ENCODE measurements at places on chromosomes 11 and 22.

- DNase-seq: no peak
Measured at GRCh38 chr11:110319501-110319900, 23.1 kb upstream of the RDX start.

DNA sequence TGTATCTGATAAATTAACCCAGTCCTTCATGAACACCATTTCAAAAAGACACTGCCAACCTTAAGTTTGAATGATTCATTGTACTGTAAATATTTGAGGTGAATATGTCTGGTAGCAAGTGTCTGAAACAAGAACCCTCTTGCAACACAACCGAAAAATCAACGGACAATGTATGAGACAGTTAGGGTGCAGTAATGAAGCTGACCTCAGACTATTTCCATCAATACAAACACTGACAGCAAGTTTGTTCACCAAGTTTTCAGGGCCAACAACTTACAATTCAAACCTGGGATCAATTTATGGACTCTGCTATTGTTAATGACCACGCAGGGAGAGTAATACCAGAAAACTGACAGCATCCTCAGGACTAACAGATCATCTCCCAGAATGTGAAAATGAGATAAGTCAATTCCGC is 126.3 kb downstream of the CADM1 start:
- DNase-seq: no peak

DNA sequence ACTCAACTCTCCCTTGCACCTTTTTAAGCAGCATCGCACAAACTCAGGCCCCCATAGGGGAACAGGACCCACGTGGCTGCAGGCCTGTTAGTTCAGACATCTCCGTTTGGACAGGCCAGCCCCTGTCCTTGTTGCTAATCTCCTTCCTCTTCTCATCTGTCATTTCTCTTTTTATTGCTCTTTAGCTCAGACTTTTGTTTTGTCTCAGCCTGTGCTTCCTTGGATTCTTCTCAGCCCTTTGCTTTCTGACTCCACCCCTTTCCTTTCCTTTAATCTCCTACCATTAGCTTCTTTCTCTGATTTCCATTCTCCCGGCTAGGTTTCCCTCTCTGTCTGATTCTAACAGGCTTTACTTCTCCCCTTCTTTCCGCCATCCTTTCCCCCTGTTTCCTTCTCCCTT is 68.7 kb downstream of the SCN3B start:
- no peak for DNase-seq

DNA sequence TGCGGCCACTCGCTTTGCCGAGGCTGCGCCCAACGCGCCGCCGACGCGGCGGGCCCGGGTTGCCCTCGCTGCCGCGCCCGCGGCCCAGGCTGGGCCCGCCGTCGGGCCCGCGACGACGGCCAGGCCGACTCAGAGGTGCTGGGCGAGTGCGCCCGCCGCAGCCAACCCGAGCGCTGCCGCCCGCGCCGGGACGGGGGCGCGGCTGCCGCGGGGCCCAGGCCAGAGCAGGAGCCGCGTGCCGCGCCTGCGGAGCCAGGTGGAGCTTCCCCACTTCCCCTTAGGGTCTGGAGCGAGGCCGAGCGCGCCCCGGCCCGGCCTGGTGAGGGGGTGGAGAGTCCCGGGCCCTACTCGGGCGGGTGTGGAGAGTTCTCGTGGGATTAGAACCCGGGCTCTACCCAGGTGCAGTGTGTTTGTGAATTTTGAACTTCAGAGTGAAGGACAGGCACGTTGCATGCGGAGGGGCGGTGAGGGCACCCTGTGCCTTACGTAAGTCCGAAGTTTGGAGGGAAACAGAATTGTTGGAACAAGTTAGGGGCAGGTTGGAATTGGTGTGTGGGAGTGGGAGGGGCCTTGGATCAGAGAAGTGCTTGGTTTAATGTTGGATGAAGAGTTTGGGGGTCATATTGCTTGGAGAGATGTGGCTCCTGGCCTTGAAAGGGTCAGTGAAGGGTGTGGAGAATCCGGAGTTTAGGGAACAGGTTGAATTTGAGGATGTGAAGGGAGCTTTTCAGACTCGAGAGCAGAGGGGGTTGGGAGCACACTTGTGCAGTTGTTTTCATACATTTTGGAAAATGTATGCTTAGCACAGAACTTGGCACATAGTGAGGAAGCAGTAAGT is 697 bp downstream of the RNF169 start:
- DNase-seq: peak; percentile 31

- no peak for DNase-seq
Measured at GRCh38 chr11:10236840-10237239, 57.2 kb downstream of the SBF2 start.

DNA sequence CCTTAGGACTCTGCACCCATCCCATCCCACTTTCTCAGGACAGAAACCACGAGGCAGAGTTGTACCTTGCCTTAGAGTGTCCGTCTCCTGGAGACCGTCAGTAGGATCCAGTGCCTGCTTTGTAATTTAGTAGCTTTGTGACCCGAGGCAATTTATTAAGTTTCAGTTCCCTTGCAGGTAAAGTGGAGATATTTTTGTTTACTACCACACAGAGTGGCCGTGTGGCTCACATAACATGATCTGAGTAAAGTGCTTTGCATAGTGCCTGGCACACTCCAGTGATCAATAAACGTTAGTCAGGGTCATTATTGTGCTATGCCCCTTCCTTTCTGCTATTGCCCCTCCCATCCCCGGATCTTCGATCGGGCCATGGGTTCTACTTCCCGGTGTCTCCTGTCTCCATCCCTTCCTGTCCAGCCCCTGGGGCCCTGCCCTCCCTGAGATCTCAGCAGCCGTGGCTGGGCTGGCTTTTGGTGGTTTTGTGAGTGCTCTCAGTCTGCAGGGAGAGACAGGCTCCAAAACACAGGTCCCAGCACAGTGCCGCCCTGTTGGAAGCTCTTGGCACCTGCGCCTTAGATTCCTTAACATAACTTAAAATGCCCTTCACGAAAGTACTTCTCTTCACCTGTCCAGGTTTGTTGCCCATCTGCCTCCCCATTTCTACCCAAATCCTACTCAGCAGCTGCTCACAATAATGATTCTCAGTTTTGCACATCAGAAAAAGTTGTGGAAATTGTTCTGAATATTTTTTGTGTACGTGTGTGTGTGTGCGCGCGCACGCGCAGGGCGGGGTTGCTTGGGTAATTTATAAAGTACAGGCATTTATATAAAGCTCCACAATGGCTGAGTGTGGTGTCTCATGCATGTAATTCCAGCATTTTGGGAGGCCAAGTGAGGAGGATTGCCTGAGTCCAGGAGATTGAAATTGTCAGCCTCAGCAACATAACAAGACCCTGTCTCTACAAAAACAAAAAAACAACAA is 753.7 kb downstream of the NTM start:
- no peak for DNase-seq

DNA sequence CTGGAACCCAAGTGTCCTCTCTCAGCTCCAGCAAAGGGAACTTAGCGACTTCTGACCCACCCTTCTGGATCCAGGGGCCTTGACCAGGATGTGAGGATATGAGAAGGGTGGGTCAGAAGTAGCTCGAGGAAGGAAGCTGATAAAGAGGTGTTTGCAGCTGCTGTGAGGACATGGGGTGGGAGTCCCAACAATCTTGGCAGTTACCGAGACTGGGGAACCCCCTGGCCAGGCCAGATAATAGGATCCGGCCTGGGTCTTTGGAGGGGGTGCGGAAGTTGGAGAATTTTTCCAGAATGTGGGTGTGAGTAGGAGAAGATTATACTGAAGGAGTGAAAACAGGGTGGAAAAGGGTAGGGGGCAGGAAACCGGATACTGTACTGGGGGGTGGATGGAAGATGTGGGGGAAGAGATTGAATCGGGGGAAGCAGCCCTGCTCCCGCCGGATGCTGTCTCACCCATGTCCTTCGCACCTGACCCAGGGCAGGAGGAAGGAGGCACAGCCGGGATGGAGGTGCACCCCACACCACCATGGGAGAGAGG is 2.8 kb upstream of the MCAM start:
- DNase-seq: no peak

- DNase-seq: no peak
Measured at GRCh38 chr11:81963018-81963417, 770.6 kb downstream of the FAM181B start.

DNA sequence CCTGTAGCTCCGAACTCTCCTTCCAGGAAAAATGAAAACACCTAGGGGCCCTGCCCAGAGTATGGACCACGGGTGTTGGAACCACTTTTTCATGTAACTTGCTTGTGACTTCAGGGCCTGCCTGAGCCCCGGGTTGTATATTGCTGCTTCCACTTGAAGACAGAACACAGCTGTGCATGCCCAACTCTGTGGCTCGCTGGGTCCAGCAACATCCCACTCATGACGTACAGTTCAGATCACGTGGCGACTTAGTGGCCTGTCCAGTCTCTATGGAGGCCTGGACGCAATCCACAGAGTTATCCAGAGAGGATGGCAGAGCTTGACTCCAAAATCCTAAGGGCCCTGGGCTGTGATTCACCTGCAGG is 6.8 kb downstream of the C11orf21 start:
- DNase-seq: no peak

GRCh38 chr22:39344046-39344390 is 5.8 kb upstream of the SYNGR1 start:
- no peak for DNase-seq

DNA sequence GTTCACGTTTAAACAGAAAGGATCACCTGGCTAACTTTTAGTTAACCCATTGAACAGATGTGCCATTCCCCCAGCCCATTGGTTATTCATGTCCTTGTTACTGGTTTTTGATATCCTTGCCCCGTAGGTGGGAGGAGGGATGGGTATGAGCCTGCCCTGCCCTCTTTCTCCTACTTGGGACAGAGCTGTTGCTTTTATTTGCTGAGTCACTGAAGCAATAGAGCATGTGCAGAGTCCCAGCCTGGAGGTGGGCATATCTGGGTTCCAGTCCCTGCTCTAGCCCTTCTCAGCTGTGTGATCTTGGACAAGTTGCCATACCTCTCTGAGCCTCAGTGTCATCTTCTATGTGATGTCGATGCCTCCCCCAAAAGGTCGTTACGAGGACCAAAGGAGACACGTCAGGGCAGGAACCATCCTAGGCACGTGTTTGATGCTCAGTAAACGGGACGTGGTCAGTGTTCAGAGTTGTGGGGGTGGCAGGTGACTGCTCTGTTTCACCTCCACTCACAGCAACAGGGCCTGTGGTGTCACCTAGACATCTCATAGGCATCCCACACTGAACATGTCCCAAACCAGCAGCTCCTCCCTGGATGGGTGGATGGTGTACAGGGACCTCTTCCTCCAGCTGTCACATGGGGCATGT is 61.0 kb downstream of the BMAL1 start:
- no peak for DNase-seq

DNA sequence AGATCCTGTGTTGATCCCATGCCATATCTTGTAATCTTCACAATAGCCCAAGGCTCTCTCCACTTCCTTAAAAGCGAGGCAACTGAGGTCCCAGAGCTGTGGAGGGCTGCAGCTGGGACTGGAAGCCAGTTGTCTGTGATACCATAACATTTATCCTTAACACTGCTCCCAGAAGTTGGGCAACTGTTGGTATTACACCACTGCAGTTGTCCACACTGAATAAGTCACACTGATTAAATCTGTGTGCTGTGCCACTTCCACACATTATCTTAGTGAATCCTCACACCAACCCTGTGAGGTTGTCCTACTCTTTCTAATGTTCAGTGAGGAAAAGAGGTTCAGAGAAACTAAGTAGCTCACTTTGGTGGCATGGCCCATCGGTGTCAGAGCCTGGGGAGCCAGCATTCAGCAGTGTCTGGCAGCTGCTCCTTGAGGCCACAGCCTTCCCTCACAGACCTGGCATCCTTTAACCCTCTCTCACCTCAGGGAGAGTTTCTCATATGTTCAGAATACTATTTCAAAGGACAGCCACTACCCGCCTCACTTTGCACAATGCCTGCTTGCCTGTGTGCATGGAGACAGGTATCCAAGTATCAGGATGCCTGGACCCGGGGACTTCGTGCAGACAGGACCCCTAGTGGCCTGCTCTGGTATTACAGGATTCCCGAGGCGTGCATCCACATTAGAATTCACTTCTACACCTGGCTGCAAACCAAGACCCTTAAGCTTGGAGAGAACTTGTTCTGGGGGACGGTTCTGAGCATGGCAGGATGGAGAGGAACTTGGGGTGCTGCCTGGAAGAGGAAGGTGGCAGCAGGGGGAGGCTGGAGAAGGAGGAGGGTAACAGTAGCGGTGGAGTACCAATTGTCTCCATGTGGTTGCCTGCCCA is 221.9 kb upstream of the TBCEL start:
- peak; percentile 2 for DNase-seq

GRCh38 chr11:72685560-72686480 is 11.6 kb upstream of the PDE2A start:
- DNase-seq: no peak

GRCh38 chr11:19432370-19433061 is 191.8 kb upstream of the E2F8 start:
- DNase-seq: no peak

- DNase-seq: no peak
Measured at GRCh38 chr11:61327669-61328071, 5.2 kb downstream of the DDB1 start.

GRCh38 chr22:19419464-19420178 is 11.9 kb downstream of the HIRA start:
- DNase-seq: peak; percentile 37

GRCh38 chr11:133388975-133389568 is 143.2 kb downstream of the OPCML start:
- no peak for DNase-seq

GRCh38 chr22:39543095-39543494 is 10.5 kb upstream of the RPS19BP1 start:
- DNase-seq: no peak

- no peak for DNase-seq
Measured at GRCh38 chr22:38081941-38082828, 1.8 kb downstream of the SLC16A8 start.

DNA sequence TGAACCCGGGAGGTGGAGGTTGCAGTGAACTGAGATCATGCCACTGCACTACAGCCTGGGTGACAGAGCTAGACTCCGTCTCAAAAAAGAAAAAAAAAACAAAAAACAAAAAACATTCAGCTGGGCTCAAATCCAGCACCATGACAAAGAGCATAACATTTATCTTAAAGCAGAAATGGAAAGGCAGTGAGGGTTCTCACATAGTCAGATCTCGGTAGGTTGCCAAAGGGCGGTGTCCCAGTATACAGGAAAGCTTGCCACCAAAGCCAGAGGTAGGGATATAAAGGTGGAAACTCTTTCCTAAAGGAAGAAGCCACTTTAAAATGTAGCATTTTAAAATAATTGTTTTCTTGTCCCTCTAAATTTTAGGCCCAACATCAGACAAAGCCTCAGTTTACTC is 22.4 kb upstream of the CAPRIN1 start:
- DNase-seq: no peak

GRCh38 chr22:18121506-18121905 is 10.9 kb downstream of the TUBA8 start:
- DNase-seq: no peak

Data from stimulated activated naive CD4-positive, alpha-beta T cell (primary cell).